Activated naive CD8-positive, alpha-beta T cell treated with anti-CD3 and anti-CD28 coated beads, Interleukin-2, amount 50 U/mL, for 24 hours (primary cell): ENCODE measurements at places on chromosomes 6 and 20.
A peak's percentile ranks its signal among the peaks of the same experiment; 100 is the strongest.

DNA sequence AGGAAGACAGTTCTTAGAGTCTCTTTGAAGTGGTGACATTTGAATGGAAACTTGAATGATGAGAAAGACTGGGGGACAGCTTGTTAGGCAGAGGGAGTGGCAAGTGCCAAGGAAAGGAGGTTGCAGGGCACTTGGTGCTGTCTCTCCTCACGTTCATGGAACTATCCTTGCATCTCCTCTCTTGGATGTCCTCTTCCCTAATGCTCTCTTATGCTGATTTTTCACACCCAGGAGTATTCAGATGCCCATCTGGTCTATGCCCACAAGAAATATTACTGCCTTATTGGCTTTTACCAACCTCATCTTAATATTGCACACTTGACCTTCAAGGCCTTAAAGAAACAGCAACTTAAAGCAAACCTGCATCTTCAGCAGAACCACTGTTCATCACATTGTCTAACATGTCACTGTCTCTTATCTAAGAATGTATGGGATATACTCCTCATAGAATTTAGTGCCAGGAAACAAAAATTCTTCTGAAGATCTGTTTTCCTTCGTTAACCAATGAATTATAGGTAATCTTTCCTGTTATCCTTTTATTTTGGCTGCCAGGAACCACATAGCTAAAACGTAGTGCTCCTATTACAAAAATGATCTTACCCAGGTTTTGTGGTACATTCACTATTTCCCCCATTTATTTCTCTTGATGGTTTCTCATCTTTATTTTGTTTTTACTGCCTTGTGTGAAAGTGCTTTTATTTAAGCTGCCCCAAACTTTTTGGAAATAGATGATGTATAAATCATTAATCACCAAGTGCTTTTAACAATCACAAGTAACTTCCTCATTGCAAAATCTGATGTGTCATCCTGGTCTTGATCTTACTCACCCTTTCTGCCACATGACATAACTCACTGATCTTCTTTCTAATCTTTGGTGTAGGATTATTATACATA, 12.8 kb downstream of the RGS17 start:
- no peak for DNase-seq

GRCh38 chr6:138692058-138692977, 81.3 kb upstream of the CCDC28A start:
- peak; percentile 73 for DNase-seq

- peak; percentile 18 for DNase-seq
Measured at GRCh38 chr6:105786890-105787655, 299.1 kb upstream of the PRDM1 start.

GRCh38 chr6:110714143-110714542, 101.1 kb downstream of the CDK19 start:
- no peak for DNase-seq

DNA sequence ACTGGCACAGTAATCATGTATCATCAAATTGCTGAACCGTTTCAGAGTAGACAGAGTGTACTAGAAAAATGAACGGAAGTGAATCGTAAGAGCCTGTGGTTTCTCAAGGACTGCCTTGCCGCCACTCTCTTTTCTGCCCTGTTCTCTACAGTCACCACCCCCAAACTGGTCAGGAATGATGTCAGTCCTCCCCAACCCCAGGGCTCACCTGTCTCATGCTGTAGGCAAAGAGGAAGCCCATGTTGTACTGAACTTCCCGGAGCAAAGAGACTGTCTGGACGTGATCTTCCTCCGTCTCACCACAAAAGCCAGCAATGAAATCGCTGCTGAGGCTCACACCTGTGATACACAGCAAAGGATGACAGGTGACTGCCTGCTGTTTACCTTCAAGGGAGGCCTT, 31.0 kb downstream of the CDK5RAP1 start:
- DNase-seq: no peak
